MG63 (cell line): ENCODE measurements at places on chromosomes 6 and 20. TPM values are rescaled to one million over a fixed set of nuclear protein-coding genes. Genes with fewer than 3 reads are reported as not detected.

DNA sequence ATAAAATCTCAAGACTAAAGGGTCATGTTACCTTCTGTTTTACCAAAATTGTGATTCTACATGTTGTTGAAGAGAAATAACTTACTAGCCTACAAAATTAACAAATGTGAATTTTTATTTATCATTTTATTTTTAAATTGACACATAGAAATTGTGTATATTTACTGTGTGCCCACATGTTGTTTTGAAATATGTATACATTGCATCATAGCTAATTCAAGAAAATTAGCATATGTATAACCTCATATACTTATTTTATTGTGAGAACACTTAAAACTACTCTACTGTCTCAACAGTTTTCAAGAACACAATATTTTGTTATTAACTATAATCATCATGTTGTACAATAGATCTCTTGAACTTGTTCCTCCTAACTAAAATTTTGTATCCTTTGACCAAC is 177.8 kb downstream of the EPM2A start:
- no peak for DNase-seq

- no peak for DNase-seq
Observed at GRCh38 chr6:119673741-119674140, 324.2 kb upstream of the MAN1A1 start.

- DNase-seq = no peak
Observed at GRCh38 chr6:17130786-17131185, 28.9 kb downstream of the STMND1 start.

DNA sequence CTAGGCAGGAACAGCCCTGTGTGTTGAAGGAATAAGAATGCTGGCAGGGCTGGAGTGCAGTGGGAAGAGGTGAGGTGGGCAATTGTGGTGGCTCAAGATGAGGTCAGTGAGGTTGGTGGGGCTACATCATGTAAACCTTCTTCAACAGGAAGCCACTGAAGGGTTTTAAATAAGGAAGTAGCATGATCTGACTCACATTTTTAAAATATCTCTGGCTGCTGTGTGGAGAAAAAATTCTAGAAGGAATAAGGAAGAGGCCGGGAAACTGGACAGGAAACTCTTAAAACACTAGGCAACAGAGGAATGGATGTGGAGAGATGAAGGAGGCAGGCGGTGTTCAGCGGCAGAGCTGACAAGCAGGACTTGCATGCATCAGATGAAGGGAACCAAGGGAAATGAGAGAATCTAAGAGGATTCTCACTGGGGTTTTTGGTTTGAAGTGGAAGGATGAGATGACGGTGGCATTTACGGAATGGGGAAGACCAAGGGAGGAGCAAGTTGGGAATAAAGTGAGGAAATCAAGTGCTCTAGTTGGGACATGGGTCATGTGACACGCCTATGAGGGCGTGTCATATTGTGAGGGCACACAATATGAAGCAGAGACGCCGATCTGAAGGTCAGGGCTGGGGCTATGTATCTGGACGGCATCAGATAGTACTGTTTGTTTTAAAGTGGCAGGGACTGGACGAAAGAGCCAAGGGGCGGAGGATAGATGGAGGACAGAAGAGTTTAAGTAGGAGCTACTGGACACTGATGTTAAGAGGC is 18.2 kb downstream of the TMEM242 start:
- DNase-seq = no peak

DNA sequence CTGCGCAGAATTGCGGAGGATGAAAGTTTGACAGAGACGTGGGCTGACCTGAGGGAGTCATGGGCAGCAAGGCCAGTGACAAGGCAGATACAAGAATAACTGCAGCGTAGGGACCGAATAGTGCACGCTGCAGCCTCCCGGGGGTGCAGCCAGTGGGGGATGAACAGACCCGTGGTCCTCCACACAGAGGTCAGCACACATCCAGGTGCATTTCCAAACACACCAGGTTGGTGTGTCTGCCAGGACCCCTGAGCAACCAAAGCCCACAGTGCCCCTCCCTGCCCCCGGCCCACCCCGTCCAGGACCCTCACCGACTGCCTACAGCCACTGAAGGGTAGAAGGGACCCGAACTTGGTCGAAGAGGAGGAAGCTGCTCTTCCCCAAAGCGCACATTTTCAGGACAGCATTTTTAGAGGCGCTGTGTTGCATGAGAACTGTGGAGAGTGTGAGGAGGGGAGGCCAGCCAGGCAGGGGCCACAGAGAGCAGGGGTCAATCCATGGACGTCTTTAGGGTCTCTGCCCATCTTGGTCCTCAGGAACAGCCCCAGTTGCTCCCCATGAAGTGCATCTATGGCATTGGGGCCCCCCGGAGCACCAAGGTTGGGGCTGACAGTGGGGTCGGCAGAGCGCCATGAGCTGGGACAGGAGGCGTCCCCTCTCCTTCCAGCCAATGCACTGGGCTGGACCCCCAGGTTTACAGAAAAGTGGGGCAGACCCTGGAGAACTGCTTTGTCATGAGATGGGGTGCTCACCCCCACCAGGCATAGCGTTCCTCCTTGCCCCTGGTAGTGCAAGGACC is 157.8 kb upstream of the AFDN start:
- no peak for DNase-seq

Gene GGTLC1
- total RNA-seq = not detected in 2 replicates

Gene PPP1R14C
- total RNA-seq = 3.3 and 3.6 TPM in 2 replicates

Gene SGK2
- total RNA-seq = 0.72 TPM in 1 of 2 replicates, not detected in the other
